Stimulated activated CD4-positive, alpha-beta T cell treated with anti-CD3 and anti-CD28 coated beads, Interleukin-1b, Interleukin-23, amount 100 ng/mL, for 48 hours (primary cell): ENCODE measurements at places on chromosomes 6 and 20.

DNA sequence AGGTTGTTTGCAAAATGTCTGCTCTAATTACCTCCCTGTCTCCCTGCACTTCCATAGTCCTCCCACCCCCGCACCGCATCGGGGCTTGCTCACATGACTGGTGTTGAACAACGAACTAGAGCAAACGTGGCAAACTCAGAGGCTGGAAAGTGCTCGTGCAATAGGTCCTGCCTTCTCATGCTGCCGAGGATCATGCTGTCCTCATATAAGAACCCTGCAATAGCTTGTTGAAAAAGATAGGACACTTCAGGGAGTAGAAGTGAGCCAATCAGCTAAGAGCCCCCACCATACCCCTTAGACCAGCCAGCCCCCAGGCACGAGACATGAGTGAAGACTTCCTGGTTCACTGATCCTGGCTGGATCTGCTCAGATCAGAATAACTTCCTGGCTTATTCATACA is 219.2 kb downstream of the C6orf118 start:
- DNase-seq, result no peak

- no peak for DNase-seq
These were observed 15.6 kb downstream of the ILRUN start for GRCh38 chr6:34680802-34681515.

DNA sequence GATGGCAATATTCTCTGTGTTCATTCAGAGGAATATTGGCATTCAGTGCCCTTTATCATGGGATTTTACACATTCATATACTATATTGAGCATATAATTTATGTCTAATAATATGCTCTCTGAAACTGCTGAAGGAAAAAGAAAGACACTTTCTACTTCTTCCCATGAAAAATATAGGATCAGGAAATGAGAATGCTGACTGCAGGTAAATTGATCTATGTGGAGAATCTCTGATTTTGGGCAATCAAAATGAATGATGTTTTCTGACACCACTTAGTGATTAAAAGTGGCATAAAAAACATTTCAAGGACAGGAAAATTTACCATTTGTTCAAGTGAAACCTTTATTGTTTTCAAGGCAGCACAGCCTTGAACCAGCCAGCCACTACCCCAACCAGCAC is 260.1 kb upstream of the STXBP5 start:
- DNase-seq, result no peak

- DNase-seq, result no peak
These were observed 69.0 kb downstream of the SLC22A3 start for GRCh38 chr6:160417146-160417545.
